CD8-positive, alpha-beta memory T cell (primary cell): ENCODE measurements at places on chromosomes 12 and 14.

GRCh38 chr12:96136725-96137378 lies 57.3 kb upstream of the ELK3 start:
- no peak for DNase-seq

DNA sequence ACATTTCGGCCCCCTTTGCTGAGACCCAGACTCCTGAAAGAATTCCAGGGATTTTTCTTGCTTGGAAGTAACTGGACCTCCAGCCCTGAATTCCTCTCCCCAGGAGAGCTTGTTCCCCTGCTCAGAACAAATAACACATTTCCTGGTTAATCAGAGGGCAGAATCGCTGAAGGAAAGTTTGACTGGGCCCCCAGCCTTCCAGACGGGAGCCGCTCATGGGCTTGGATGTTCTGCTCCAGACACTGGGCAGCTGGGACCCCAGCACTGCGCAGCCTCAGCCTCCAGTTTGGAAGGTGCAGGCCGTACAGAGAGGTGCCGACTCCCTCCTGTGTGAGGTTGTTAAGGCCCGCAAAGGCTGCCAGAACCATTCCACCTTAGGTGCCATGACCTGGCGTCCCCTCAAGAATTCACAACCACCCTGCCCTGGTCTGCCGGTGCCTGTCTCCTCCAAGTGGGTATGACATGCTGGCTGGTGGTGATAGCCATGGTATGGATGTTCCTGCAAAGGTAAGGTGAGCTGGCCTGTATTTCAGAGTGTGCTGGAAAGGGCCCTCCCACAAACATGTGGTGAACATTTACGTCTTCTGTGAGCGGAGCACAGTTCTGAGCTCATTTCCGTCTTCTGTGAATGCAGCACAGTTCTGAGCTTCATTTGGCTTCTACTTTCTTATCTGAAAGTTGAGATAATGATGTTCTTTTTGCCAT lies 5.1 kb upstream of the LTBP2 start:
- DNase-seq = no peak

DNA sequence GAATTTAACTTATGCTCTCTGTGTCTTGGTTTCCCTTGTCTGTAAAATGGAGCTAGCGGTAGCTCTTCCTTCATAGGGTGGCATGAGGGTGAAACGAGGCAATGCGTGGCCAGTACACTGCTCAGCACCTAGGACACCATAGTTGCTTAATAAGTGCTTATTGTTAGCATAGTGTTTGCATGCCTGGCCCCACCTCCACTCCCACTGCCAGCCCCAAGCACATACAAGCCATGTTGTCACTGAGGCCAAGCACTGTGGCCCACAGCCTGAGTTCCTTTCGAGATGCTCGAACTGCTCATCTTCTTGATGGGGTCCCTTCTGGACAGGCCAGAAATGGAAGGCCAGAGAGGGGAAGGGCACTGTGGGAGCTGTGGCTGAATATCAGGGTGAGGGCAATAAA lies 839 bp downstream of the FICD start:
- DNase-seq = no peak

DNA sequence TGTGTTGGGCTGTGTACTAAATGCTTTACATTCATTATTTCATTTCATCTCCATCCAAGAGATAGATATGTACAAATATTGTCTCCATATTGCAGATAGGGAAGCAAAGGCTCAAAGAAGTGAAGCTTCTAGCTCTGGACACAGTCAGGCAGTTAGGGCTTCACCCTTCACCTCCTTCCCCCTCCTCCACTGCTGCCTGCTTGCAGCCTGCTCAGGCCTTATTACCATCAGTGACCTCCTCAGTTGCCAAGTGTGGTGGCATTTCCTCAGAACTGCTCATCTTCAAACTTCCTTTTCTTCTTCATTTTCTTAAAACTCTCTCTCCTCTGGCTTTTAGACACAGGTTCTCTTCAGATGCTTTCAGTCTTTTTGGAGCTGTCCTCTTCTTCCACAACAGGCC lies 4.7 kb upstream of the GPATCH2L start:
- DNase-seq = no peak

GRCh38 chr12:119877639-119877948 lies 474 bp upstream of the CIT start:
- no peak for DNase-seq

GRCh38 chr12:10247436-10248058 lies 34.9 kb downstream of the GABARAPL1 start:
- no peak for DNase-seq
